ENCODE measurements at places on chromosomes 7 and 10. TPM values are rescaled to one million over a fixed set of nuclear protein-coding genes. Genes with fewer than 3 reads are reported as not detected.

GRCh38 chr7:39565538-39565937, 666 bp upstream of the YAE1 start:
- DNase-seq: no peak

GRCh38 chr10:46077731-46078413, 31.8 kb upstream of the MSMB start:
- no peak for DNase-seq

GRCh38 chr7:48035301-48035966, at the start of gene C7orf57:
Gene C7orf57, plus strand, starts transcription at chr7:48035543. Its CDS starts 766 bp downstream, at chr7:48036309.
- DNase-seq: peak; percentile 81

GRCh38 chr7:141402277-141402996, 148.8 kb upstream of the AGK start:
- DNase-seq: no peak

DNA sequence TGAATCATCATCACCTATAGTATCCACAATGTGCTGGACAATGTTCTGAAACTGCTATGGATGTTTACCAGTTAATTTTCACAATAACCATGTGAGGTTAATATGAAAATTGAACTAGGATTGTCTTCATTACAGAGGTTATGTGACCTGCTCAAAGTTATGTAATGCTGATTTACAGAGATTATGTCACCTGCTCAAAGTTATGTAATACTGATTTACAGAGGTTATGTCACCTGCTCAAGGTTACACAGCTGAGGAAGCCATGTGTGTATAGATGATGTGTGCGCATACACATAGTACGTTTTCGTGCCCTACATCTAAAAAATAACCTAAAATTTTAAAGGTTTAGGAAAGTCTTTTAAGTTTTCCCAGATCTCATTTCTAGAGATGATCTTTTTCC, 298.0 kb downstream of the CDK14 start:
- DNase-seq: no peak

GRCh38 chr7:78368771-78369170, 570.2 kb downstream of the PHTF2 start:
- no peak for DNase-seq

Gene AMZ1
- not detected for total RNA-seq

Gene FOXK1
- total RNA-seq: 28.1 TPM

Gene UTF1
- not detected for total RNA-seq

Gene PON3
- total RNA-seq: not detected

Gene CADPS2
- 3.7 TPM for total RNA-seq

Data from neural crest cell (in vitro differentiated cells).